GM13976 (cell line): ENCODE measurements at places on chromosomes 11 and 22.
A peak's percentile ranks its signal among the peaks of the same experiment; 100 is the strongest.

DNA sequence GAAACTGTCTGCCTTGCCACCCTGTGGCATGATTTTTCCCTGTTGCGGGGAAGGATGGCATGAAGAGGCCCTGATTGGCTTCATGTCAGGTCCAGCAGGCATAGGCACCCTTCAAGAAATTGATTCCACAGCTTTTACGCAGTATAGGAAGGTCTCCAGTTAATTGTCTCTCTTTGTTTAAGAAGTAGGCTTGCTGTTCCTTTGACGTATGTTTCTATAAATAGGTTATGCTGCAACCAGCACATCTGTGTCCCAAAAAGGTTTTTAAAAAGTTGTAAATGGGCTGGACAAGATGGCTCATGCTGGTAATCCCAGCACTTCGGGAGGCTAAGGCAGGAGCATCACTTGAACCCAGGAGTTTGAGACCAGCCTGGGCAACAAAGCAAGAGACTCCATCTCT is 62.6 kb downstream of the CD6 start:
- no peak for DNase-seq

DNA sequence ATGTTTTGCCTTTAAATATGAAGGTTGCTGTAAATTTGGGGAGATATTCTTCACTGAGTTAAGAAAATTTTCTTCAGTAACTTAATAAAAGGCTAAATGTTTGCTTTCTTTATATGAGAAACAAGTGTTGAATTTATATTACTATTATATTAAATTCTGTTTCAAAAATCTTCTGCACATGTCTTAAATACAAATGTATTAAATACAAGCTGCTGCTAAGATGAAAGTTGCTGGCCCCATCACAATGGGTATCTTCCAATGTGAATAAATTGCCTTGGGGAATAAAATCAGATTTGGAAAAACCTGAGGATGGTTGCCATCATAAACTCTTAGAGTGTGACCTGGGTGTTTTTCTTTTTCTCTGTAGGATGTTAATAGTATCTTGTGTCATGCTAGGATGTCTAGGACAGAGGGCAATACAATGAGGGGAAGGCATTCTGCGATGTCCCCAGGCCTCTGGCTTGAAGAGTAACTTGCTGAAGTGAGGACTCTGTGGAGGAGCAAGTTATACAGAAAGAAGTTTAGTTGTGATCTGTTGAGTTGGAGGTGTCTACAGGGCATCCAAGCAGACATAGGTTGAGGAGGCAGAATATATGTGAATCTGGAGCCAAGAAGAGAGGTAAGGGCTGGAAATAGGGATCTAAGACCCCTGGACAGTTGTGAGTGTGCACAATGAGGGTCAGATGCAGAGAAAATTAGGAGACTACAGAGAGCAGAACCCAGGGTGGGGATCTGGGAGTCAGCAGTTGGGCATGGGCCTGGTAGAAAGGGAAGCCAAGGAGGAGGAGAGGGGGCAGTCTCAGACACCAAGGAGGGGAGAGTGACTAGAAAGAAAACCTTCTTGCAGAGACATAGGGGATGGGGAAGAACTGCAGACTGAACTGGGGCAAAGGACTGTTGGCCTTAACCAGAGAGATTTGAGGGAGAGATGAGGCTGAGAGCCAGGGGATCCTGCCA is 4.8 kb downstream of the IGLL5 start:
- DNase-seq, result no peak

DNA sequence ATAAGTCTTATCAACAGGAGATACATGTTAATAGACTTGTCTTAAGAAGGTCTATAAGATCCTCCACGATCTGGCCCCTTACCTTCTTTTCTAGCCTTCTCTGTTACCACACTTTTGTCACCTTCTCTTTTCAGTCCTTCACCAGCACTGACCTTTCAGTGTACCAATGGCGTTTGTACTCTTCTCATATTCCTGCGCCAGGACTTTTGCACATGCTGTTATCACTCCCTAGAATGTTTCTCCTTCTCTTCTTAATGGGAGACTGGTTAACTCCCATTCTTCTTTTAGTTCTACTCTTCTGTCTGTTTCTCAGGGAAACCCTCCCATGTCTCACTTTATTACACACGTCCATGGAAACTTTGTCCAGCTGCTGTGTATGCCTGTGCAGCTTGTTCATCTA is 4.4 kb upstream of the EED start:
- no peak for DNase-seq

- no peak for DNase-seq
Measured at GRCh38 chr11:101180481-101180880, 50.9 kb upstream of the PGR start.

DNA sequence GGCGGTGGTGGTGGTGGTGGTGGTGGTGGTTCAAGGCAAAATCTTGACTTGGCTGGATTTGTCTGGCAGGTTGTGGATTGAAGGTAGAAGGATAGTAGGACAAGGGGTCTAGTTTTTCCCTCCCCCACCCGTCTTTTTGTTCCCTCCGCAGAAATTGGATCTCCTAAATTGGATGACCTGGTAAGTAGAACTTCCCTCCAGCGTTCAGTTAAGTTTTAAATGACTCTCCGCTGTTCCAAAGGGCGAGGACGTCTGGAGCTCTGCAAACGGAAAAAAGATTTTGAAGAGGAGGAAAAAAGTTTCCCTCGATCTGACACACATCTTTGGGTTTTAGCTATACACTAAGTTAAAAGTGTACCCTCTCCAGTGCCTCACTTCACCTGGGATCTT is 422 bp upstream of the LGR4 start:
- no peak for DNase-seq

DNA sequence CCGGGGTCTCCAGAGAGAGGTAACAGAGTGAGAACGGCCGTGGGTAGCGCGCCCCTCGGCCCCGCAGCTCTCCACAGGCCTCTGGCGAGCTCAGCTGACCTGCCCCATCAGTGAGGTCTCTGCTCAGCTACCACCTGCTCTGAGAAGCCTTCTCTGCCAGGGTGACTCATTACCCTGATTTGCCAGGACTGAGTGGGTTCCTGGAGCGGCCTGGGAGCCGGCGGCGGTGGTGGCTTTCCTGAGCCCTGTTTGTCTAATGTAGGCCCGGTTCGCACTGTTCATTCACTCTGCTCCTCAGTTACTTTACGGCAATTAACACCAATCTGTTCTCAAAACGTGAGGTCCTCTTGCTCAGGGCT is 351.0 kb upstream of the B3GAT1 start:
- DNase-seq, result no peak

DNA sequence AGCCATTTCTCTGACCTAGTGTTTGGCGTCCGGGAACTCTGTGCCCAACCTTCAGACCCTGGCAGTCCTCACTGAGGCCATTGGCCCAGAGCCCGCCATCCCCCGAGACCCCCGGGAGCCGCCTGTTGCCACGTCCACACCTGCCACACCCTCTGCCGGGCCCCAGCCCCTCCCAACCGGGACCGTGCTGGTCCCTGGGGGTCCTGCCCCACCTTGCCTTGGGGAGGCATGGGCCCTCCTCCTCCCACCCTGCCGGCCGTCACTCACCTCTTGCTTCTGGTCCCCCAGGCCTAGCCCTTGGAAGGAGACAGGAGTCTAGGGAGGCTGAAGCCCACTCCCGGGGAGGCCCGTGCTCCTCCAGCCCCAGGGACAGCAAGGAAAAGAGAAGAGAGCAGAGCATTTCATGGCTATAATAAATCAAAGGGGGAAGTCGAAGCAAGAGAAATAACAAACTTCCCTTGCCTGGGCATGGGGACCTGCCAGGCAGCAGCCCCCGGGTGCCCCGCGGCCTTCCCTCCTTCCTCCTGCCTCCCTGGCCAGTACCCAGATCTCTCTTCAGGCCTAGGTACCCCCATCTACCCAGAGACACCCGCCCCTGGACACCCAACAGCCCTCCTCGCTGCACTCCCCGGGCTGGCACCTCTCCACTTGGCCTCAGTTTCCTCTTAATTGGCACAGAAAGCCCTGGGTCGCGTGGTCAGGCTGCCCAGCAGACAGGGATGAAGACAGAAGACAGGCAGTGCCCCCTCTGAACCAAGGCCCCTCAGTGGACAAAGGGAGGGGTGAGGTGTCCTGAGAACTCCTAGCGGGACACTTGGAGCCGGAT is 13.0 kb upstream of the SLC39A13 start:
- no peak for DNase-seq

DNA sequence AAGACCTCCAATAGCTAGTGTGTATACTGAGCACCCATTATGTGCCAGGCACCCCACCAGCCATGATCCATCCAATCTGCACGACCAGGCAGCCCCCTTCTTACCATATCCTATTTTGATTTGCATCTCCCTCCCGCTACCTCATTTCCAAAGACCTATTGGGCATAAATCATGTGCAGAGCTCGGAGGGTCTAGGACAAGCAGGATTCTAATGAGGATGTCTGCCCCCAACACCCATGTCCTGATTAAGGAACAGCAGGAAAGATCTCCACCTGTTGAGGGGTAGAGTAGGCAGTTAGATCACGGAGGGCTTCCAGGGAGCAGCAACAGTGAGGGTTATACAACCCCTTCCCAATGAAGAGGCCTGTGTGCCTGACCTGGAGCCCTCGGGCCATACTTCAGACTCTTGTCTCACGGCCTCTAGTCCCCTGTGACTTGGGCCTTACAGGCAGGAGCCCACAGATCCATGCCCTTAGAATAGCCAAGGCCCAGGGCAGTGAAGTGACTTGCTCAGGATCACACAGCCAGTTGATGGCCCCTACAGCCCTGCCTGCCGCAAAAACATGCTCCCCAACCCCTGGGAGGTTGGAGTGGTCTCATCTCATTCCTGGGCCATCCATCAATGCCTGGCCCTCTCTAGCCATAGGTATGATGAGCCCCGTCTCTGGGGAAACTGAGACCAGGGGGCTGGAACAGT is 3.5 kb downstream of the RAB3IL1 start:
- DNase-seq, result peak; percentile 23

GRCh38 chr11:2701230-2701629 is 1.4 kb upstream of the KCNQ1OT1 start:
- DNase-seq, result no peak

DNA sequence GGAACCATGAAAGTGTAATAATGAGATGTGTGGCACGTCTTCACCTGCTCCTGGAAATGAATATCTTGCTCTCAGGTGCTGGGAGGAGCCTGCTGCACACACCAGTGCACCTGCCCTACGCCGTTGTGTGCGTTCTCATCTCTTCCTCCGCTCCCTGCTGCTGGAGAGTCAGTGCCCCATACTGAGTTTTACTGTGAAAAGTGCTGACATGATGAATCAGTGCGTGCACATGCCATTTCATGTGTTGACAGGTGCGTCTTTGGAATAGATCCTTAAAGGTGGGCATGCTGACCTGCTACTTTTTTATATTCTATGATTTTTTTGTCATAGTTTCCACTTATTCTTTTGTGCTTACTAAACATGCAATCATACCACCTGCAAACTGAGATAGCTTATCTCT is 1015.8 kb downstream of the BRD1 start:
- no peak for DNase-seq

- DNase-seq, result no peak
Measured at GRCh38 chr11:116686866-116687265, 85.9 kb downstream of the BUD13 start.

- DNase-seq, result no peak
Measured at GRCh38 chr11:135008001-135008405, 596.0 kb upstream of the B3GAT1 start.

DNA sequence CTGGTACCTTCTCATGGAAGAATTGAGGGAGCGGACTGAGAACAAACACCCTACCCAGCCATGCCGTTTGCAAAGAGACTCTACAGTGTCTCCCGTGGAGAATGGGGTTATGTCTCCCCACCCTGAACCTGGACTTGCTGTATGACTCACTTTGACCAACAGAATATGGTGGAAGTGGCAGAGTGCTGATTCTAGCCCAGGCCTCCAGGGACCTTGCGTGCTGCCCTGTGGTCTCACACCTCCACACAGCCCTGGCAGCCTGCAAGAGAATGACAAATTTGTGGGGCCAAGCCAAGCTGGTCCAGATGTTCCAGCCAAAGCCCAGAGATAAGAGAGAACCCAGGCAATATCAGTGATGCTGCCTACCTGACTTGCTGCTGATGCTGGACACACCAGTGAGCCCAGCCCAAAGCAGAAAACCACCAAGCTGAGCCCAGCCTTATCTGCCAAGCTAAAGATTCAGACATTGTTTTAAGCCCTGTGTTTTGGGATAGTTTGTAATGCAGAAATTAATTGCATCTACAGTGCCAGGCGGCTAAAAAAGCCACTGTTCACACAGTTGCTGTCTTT is 8.1 kb upstream of the LINC01488 start:
- no peak for DNase-seq

DNA sequence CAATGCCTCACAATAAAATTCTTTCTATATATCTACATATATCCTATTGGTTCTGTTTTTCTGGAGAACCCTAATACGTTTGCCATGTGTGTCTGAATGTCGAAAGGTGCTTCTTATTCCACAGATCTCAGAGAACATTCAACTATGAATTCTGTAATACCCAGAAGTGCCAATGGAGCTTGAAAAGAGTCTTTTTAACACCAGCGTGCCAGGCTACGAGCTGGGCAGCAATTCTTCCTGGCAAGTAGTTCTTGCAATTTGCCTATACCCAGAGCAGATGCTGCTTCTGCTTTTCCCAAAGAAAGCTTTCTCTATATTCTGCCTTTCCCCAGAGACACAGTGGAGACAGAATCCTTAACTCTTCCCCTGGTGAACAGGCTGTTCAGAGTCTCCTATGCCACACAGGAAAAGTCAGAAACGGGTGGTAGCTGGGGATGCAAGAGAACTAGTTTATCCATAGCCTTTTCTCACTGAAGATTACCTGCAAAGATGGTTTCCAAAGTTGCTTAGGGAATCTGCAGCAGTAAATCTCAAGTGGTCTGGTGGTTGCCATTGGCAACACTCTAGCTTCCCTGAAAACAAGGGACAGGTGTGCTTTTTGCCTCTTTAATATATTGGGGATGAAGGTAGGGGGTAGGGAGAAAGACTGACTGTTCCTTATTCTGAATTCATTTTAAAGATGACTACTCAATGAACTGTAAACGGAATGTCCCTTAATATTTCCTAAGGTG is 16.8 kb upstream of the PAFAH1B2 start:
- no peak for DNase-seq

DNA sequence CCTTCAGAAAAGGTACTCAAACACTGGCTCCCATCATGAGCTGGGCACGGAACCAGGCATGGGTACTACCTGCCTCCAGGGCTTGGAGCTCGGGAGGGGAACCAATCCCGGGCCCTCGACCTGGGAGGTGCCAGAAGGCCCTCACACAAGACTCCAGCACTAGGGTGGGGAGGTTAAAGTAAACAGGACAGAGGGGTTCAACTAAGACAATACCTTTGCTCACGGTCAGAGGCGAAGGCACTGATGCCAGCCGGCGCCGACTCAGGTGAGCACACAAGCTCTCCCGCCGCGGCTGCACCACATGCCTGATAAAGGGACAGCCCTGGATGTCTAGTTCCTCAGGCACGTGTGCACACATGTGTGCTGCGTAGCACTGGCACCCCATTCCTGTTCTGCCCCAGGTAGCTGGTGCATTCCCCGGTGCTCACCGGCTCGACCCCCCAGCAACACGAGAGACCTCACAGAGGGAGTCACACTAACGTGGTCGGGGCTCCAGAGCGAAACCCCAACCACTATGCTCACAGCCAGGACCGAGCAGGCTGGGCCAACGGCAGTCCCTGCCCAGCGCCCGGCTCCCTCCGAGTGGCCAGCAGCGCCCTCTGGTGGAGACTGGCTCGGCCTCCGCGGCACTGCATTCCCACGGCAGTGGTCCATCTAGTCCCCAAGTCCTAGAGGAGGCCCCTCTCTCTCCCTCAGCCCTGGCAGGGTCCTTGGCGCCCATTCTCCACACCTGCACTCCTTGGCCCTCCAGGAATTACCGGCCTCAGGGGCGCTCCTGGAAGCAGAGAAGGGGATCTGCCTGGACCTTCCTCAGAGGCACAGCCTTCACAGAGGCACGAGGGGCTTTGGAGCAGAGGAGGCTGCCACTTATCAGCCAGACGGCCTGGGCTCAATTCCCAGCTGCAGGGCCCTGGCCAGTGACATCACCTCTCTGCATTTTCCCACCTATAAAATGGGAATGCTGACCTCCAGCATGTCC is 28.8 kb upstream of the MOB2 start:
- peak; percentile 92 for DNase-seq

- DNase-seq, result no peak
Measured at GRCh38 chr11:111745719-111746504, 20.3 kb downstream of the PPP2R1B start.
